Spinal cord (tissue), 10 donors: ENCODE measurements at places on chromosomes 7 and 10.

DNA sequence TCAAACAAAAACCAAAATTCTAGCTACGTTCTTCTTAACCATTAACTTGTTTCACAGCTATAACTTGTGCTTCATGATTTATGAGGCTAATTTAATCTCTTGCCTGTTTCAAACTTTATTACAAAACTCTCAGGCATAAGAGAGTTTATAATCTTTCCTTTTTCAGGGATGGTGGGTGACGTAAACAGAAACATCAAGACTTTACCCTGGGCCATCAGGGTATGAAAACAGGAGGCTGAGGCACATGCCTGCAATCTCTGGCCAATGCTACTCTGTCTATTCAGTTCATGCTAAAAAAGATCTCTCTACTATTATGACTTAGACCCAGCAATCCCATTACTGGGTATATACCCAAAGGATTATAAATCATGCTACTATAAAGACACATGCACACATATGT is 55.9 kb upstream of the VWC2 start:
- no peak for DNase-seq

GRCh38 chr10:132310701-132311337 is 3.1 kb upstream of the STK32C start:
- no peak for DNase-seq

DNA sequence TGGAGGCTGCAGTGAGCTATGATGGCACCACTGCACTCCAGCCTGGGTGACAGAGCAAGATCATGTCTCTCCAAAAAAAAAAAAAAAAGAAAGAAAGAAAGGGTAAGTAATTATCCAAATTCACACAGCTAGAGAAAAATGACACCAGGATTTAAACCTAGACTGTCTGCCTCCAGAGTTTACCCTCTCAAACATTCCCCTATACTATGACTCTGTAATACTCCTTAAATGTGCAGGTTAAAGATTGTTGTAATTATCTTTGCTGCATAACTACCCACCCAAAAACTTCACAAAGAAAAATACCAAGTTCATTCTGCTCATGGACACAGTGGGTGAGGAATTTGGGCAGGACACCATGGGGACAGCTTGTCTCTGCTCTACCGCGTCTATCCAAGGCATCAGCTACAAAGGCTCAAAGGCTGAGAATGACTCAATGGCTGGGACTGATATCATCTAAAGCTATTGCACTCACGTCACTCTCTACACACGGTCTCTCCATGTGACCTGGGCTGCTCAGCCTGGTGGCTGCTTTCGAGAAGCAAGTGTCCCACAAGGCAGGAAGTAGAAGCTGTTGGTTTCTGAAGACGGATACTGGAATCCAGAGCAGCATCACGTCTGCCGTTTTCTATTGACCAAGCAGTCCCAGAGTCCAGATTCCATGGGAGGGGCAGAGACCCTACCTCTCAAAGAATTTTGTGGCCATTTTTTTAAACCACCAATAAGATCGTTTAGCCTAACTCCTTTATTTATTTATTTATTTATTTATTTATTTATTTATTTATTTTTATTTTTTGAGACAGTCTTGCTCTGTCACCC is 185.7 kb upstream of the AUTS2 start:
- no peak for DNase-seq

DNA sequence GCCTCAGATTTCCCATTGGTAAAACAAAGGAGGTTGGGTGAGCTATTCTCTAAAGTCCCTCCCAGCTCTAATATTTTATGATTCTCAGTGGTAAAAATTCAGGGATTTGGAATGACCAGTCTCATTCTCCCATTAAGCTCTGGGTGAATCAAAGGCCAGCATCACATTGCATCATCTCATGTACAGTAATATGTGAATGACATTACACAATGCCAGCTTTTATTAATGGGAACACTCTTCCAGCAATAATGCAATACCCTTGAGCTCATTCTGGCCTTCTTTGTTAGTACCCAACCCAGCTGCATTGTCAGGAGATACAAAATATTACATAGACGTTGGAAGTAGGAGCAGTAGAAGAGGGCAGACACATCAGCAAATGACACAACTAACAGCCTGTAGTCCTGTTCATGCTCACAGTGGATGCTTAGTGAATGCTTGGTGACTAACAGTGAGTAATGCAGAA is 100.0 kb upstream of the EGR2 start:
- peak; percentile 28 for DNase-seq

- DNase-seq, result no peak
Measured at GRCh38 chr7:129626896-129627295, 15.4 kb downstream of the NRF1 start.

DNA sequence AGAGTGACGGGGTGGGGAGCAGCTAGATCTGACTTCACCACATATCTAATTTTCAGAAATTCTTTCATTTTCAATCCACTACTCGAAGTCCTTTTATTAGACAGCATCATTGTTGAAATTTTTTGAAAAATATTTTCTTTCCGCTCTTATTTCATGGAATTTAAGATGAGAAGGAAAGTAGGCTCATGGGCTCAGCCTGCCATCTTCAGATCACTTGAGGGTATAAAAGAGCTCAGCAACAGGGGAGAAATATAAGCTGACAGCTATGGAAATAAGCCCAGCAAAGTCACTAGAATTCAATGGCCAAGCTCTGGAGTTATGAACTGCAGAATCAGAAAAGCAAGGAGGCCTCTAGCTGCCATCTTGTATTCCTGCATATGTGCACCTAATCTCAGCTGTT is 389.1 kb downstream of the XPNPEP1 start:
- no peak for DNase-seq

DNA sequence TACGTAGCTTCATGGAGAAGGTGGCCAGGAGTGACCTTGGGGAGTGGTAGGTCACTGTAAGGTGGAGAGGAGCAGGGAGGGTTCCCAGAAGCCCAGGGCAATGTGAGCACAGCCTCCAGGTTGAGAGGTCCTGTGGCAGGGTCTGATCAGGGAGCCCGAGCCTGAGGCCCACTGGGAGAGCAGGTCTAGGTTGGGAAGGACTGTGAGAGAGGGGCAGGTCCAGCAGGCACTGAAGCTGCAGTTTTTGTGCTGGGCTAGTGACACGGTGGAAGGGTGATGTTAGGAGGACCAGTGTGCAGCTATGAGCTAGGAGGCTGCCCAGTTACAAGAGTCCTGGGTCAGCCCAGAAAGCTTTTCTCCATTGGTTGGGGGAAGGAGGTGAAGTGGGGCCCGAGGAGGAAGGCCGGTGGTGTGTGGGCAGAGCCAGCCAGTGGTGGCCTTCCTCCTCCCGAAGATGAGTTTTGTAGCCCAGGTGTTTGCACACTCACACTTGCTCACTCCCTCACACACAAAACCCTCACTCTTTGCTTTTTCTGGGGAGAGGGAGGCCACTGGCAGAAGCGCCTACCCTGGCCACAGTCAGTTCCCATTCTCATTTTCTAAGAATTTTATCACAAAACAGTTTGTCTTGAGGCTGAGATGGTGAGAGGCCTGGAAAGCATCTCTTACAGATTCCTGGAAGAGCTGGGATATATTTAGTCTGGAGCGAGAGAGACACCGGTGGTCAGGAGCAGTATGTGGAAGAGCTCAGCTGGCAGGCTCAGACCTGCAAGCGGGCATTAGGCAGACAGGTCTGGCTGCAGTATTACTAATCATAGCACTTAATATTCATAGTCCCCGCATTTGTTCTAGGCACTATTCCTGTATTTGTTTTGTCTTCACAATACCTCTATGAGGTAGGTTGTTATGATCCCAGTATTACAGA is 57.1 kb downstream of the ZNF467 start:
- peak; percentile 23 for DNase-seq

GRCh38 chr7:27685209-27685608 is 22.5 kb upstream of the HIBADH start:
- no peak for DNase-seq

DNA sequence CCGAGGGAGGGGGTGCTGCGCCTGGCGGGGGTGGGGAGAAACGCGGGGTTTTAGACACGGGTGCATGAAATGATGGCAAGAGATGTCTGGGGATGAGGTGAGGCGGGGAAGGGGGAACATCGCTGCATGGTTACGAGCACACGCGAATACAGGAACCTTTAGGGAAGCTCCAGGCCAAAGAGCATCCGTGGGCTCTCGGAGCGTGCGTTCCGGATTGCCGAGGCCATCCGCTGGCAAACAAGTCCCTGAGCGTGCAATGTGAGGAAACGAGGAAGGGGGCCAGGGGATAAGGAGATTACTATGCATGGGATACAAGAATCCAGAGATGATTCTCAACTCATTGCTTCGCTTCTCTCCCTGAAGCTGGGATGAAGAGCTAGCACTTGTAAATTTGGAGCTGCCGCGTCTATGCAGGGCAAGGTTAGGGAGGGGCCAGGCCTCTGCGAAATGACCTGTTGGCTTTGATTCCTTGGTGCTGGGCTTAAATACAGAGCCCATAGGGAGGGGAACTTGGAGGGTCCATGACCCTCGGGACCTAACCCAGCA is 520 bp upstream of the WNT2 start:
- DNase-seq, result no peak

GRCh38 chr7:2701832-2702593 is 14.0 kb downstream of the AMZ1 start:
- no peak for DNase-seq

- DNase-seq, result no peak
Measured at GRCh38 chr10:83225781-83226180, 913.5 kb upstream of the GHITM start.

- DNase-seq, result peak; percentile 54
Measured at GRCh38 chr7:27100694-27101170, 1.8 kb downstream of the HOXA2 start.

- DNase-seq, result no peak
Measured at GRCh38 chr7:155985518-155986250, 173.4 kb upstream of the SHH start.

DNA sequence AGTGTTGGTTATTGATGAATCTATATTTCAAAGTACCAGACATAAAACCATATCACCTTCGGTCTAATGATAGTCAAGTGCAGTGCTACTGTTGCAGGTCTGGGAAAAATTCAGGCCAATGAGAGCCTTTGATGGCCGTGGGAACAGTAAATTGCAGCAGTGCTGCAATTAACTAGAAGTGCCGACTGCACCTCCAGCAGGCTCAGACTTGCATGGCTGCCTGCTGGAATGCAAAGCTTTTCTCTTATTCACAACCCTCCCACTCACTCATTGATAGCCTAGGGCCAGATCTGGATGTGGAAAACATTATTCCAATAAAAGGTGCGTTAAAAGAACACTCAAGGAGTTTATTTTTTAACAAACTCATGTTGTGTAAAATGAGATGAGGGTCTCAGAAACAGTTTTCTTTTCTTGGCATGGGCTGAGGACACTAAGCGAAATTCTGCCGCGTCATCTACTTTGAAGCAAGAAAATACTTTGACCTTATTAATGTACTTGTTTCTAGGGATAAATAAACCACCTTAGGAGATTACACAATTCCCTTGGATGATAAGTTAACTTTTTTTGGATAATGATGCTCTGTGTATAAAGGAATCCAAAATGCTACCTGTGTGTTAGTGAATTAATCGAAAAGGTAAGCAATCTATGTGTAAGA is 17.1 kb downstream of the PLXDC2 start:
- no peak for DNase-seq

GRCh38 chr7:158827411-158828132 is 1.7 kb downstream of the ESYT2 start:
- no peak for DNase-seq

DNA sequence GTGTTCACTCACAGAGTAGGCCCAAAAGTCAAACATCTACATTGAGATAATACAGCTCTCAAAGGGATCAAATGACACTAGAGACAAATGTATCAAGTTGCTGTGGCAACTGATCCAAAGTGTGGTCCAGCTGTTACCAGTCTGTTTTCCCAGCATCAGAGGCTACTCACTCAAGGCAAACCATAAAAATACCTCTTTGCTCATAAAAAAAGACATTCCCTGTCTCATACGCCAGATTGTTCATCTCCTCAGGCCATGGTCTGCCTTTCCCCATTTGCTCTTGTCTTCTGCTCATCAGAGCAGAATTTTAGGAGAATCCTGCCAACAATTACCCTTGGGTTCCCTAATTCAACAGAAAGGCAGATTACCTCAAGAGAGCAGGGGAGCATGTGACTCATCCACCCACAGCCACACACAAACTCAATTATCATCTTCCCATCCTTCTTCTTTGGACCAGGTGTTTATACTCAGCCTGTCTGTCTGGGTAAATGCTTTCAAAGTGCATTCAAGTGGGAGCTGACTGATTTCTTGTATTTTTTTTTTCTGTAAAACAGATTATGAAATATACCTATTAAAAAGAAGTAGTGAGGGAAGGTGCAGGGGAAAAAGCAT is 226.5 kb upstream of the HPS1 start:
- DNase-seq, result no peak

GRCh38 chr7:36538126-36538525 is 148.5 kb downstream of the ANLN start:
- no peak for DNase-seq

DNA sequence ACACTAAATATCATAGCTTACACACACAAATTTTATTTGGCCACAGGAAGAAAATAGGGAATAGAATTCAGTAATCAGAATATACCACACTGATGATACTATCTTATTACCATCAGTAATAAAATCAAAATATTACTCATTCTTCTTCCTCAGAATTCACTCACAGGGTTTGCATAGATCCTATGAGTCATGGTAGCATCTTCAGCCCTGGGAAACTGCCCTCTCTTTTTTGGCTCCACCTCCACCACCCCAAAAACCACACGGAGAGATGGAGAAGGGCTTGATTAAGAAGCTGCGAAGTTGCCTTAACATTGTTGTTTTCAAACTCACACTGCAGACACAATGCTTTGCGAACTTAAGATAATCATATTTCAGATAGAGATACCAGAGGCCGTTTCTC is 154.1 kb upstream of the AHR start:
- DNase-seq, result no peak

GRCh38 chr7:12074889-12075288 is 136.2 kb upstream of the TMEM106B start:
- no peak for DNase-seq

GRCh38 chr10:126770809-126771208 is 100.3 kb upstream of the C10orf90 start:
- no peak for DNase-seq

- no peak for DNase-seq
Measured at GRCh38 chr10:58465629-58466028, 47.0 kb upstream of the BICC1 start.

DNA sequence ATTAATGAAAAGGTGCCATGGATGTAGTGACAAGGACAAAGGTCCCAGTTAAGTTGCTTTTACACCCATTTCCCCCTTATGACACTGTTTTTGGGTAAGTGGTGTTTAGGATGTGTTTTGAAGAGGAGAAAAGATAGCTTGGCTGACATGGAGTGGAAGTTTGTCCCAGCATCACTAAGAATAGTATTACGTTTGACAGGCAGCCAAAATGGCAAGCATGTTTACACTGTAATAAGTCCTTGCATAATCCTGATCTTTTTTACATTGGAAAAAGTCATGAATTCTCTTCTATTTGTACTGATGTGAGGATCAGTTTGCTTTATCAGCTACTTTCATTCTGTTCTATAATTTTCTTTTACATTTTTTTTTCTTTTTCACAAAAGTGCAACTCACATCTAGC is 137.8 kb downstream of the CHRM2 start:
- no peak for DNase-seq

GRCh38 chr10:70549351-70549961 is 53.1 kb downstream of the PRF1 start:
- DNase-seq, result no peak
